ENCODE measurements at places on chromosomes 16 and 17. TPM values are rescaled to one million over a fixed set of nuclear protein-coding genes. Genes with fewer than 3 reads are reported as not detected.

DNA sequence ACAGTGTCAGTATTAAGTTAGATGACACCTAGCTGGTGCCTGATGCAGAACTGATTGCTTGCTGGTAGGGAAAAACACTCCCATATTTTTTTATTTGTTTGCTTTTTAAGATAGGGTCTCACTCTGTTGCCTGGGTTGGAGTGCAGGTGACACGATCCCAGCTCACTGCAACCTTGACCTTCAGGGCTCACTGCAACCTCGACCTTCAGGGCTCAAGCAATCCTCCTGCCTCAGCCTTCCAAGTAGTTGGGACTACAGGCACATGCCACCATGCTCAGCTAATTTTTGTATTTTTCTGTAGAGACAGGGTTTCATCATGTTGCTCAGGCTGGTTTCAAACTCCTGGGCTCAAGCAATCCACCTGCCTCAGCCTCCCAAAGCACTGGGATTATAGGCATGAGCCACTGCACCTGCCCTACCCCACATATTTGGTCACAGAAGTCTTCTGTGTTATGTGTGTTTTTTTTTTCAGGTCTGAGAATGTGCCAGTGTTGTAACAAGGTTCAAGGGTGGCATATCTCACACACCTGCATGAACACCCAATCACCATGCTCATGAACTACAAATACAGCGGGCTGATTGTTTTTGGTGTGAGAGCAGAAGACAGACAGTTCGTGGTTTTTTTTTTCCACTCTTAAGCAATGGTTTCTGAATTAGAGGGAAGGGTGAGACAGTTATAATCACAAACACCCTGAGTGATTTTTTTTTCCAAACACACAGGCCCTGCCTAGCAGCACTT lies 22.8 kb downstream of the SPAG9 start:
- H3K36me3 ChIP-seq: peaks cover 9% of the 10 kb centered on the region
- no peak overlapping the region for H3K4me3 ChIP-seq
- peaks cover 27% of the 10 kb centered on the region for H3K4me1 ChIP-seq
- no peak overlapping the region for H3K27ac ChIP-seq

DNA sequence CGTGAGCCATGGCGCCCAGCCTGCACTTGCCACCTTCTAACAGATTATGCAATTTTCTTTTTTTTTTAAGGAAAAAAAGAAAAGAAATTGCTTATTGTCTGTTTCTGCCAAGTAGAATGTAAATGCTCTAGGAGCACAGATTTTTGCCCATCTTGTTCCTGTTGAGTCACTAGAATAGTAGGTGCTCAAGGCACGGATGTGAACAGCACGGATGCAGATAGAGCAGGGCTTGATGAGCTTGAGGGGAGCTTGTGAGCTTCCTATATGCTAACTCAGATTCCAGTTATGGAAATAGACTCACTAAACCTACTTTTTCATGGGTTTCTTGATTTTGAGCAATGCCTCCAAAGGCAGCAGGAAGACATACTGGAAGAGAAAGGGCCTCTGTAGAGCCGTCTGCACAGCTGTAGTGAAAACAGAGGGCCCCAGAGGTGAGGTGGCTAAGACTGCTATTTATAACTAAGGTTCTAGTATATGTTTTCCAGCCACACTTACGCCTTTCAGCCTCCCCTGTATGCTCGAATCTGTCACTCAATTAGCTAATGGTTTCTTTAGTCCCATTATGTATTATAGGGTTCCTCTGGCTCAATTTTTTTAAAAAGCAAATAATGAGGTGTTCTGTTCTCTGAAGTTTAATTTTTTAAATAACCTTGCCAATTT lies 72.8 kb downstream of the WWP2 start:
- H3K27me3 ChIP-seq: no peaks in the 10 kb centered on the region
- H3K36me3 ChIP-seq: peaks cover 36% of the 10 kb centered on the region
- H3K4me3 ChIP-seq: no peak overlapping the region

DNA sequence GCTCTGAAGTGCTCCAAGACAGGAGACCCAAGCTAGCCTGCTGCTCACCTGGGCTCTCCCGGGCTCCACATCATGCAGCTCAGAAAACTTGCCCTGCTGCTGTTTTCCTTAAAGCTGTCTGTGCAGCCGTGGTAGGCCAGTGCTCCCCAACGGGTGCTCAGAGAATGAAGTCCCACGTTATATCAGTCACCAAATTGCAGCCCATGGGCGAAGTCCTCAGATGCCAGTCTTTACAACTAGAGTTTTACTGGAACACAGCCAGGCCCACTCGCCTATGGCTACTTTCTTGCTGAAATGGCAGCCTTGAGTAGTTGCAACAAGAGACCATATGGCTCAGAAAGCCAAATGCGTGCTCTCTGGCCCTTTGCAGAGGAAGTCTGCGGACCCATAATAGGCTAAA lies 6.3 kb downstream of the CREBBP start:
- H3K4me3 ChIP-seq: no peak overlapping the region
- H3K27me3 ChIP-seq: no peaks in the 10 kb centered on the region
- H3K4me1 ChIP-seq: peaks cover 98% of the 10 kb centered on the region
- no peak overlapping the region for H3K27ac ChIP-seq
- peaks cover 41% of the 10 kb centered on the region for H3K36me3 ChIP-seq
- no peak for DNase-seq

DNA sequence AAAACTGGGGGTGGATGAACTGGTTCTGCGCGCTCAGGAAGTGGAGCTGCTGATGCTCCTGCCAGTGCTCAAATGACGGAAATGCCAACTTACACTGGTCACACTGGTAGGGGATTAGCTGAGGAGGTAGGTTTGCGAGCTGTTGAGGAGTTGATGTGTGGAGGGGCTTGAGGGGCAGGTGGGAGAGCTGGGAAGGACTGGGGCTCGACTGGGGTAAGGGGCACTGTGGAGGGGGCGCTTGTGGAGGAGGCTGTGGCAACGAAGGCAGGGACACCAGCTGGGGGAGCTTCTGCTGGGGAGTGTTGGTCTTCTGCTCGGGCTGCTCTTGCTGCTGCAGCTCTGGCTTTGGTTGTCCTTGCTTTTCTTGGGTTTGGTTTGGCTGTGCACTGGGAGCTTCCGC lies 252.9 kb downstream of the ZFHX3 start:
- DNase-seq: no peak
- H3K4me3 ChIP-seq: no peak overlapping the region
- no peaks in the 10 kb centered on the region for H3K27me3 ChIP-seq
- H3K4me1 ChIP-seq: no peaks in the 10 kb centered on the region
- peaks cover 41% of the 10 kb centered on the region for H3K36me3 ChIP-seq
- no peak overlapping the region for H3K27ac ChIP-seq

DNA sequence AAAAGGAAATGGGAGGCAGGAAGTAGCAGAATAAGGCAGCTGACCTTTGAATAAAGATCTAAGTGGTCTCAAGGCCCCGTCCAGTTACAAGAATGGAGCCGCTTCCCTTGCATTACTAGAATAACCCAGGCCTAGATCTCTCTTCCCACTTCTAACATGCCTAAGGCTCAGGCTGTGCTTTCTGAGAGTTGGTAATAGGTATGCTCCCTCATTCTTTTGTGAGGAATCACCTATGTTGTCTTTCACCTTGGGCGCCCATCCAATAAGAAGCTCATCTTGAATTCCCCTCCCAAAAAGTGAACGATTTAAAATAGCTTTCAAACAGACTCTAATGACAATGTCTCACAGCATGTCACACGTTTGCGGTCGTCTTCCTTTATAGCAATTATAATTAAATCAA lies 101.2 kb downstream of the KCNJ2 start:
- H3K36me3 ChIP-seq: no peaks in the 10 kb centered on the region
- H3K27ac ChIP-seq: no peak overlapping the region
- no peaks in the 10 kb centered on the region for H3K27me3 ChIP-seq
- DNase-seq: no peak

DNA sequence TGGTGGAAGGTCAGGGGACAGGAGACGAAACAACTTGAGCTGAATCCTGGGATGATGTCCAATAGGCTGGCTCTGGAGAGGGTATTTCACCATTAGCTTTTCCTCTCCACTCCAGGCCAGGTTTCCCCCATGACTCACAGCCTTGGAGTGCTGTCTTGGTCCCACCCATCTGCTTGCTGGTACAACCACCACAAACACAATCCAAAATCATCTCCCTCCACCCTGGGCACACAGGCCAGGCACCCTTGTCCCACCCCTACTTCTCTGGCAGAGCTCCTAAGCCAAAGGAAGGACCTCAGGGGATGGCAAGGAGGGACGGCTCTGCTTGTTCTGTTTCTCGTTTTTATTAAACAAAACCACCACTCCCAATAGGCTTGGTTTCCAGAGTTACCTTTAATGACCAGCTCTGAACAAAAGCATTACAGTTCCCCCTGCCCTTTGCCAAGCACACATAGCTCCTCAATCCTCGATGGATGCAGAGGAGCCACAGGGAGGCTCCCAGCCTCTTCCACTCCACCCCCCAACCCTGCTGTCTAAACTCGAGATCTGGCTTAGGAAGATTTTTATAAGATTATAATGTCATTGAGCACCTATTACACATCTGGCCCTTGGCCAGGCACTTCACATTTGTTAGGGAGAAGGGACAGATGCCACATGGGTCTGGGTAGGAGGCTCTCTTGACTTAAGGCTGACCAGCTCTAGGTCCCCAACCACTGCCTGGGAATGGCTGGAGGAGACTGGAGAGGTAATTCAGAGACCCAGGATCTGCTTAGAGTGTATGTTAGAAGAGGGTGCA lies 13.3 kb downstream of the CAVIN1 start:
- H3K27ac ChIP-seq: no peak overlapping the region
- peaks cover 19% of the 10 kb centered on the region for H3K4me1 ChIP-seq
- DNase-seq: no peak
- no peaks in the 10 kb centered on the region for H3K36me3 ChIP-seq

GRCh38 chr17:44928950-44929720 lies 13.8 kb upstream of the GFAP start:
- no peak overlapping the region for H3K27ac ChIP-seq
- H3K36me3 ChIP-seq: no peaks in the 10 kb centered on the region
- no peak for DNase-seq
- H3K4me1 ChIP-seq: no peaks in the 10 kb centered on the region
- no peak overlapping the region for H3K4me3 ChIP-seq

Gene CLDN9
- not detected for total RNA-seq
